Activated naive CD4-positive, alpha-beta T cell treated with anti-CD3 and anti-CD28 coated beads for 36 hours (primary cell): ENCODE measurements at places on chromosomes 6 and 20. TPM values are rescaled to one million over a fixed set of nuclear protein-coding genes. Genes with fewer than 3 reads are reported as not detected.

CNR1 gene
- not detected for total RNA-seq

OLIG3 gene
- not detected for total RNA-seq

HLA-DPA1 gene
- 12.1 TPM for total RNA-seq

COQ3 gene
- total RNA-seq: 17.4 TPM

DNA sequence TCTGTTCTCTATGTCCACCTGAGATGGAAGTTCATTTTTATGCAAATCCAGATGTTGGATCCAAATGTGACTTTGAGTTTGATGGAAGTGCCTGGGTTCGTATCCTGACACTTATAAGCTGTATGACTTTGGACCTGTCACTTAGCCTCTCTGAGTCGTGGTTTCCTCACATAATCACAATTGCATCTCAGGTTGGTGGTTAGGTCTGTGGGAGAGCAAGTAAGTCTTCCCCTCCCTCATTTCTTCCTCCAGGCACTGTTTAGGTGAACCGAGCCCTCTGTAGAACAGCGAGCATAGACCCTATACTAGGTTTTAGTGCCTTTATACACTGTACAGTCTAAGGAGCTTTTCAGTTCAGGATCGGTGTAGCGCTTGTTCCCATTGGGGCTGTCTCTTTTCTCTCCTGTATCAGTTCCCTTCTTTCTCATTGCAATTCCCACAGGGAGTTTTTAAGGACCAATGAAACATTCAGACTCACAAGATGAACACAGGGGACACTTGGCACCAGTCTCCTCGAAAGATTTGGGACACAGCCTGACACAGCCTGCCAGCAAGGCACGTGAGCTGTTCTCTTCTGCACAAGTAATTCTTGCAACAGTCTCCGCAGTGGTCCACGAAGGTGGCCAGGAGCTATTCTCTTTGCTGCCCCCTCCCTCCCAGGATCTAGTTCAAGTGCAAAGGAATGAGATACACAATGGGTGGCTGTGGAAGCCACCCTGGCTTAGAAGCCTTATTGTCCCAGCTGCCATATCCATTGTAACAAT, 11.8 kb downstream of the TOX2 start:
- no peak for DNase-seq
